GOT3 (cell line): ENCODE measurements at places on chromosomes 2 and 18.

DNA sequence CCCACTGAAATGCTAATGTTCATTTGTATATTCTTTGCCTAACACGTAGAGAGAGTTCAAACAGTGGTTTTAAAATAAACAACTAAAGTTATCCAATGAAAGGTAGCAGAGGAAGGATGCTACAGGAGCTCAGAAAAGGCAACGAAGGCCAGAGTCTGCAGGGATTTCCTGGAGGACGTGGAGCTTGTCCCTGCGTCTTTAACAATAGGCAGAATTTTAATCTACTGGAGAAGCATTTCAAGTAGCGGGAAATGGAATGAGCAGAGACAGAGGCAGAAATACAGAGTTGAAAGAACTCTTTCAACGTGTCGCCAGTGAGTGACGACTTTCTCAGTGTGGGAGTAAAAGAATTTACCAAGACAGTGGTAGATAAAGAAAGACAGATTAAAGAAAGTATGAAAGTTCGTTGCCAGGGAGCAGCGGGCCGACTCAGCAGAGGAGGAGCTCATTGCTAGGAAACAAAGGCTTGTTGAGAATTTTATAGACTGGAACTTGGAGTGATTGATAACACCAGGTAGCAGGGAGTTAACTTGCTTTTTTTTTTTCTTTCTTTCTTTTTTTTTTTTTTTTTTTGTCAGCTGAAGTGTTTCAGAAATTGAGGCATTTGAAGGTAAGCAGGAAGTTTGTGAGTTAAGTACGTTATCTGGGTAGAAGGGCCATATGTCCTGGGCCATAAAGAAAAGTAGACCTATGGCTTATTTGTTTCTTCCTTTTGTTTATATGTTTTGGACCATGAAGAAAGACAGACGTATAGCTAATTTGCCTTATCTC lies 625 bp upstream of the NBAS start:
- no peak for DNase-seq

- no peak for DNase-seq
These were observed 62.7 kb downstream of the MBP start for GRCh38 chr18:77069931-77070330.

GRCh38 chr2:172496160-172496608 lies 59.7 kb upstream of the PDK1 start:
- no peak for DNase-seq

DNA sequence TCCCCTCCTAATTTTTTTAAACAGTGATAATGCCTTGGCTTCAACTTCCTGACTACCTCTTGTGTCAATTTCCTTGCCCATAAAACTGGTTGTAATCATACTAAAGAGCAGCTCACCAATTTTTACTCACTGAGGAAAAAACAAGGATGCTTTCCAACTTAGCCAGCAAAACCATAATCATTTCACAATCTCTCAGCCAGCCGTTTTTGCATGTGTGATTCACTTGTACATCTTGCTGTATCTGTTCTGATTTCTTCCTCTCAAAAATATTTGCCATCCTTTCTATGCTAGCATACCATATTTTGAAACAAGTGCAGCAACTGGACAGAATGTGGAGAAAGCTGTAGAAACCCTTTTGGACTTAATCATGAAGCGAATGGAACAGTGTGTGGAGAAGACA lies 60.7 kb downstream of the RAB27B start:
- DNase-seq = no peak

GRCh38 chr2:4556135-4556896 lies 852.9 kb downstream of the DCDC2C start:
- no peak for DNase-seq

- DNase-seq = no peak
These were observed 45.3 kb upstream of the UNC80 start for GRCh38 chr2:209726311-209726710.

DNA sequence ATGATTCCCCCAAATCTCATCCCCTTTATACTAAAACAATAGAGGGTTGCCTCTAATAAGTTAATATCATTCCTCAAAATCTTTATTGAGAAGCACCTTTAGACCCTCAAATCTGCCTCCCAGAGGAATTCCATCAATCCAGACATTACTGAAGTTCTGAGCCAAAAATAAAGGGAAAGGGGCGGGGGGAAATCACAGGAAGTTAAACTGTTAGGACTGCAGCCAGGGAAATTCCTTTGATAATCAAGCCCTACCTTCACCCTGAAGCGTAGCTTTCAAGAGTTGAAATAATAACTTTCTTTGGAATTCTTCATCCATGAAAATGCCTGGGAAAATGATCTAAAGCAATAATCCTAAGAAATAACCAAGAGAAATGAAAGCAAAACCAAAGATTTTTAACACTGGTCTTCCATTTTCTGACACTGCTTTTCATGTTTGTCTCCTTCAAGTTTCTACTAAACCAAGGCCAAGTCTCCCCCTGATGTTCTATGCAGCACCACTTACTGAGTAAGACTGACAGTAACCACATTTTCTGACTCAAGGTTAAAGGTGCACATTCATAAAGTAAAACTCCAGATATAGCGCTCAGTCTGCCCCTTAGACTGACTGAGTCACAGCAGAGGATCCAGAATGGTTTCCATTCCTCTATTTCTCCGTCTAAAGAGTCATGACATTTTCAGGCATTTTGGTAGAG lies 78.2 kb downstream of the TCF4 start:
- DNase-seq = no peak

- no peak for DNase-seq
These were observed 110.1 kb upstream of the SULT1C3 start for GRCh38 chr2:108129636-108130035.

- no peak for DNase-seq
These were observed 60.0 kb downstream of the CEP192 start for GRCh38 chr18:13051159-13051558.
